ENCODE measurements at places on chromosomes 12 and 14. TPM values are rescaled to one million over a fixed set of nuclear protein-coding genes. Genes with fewer than 3 reads are reported as not detected.

Gene SDR9C7
- total RNA-seq, result not detected

Gene GZMH
- 35.7 TPM for total RNA-seq

Gene SLC16A7
- 40.0 TPM for total RNA-seq

Gene FSCB
- total RNA-seq, result not detected

Gene PTGER2
- total RNA-seq, result 67.9 TPM

Gene TMTC2
- 3.0 TPM for total RNA-seq

DNA sequence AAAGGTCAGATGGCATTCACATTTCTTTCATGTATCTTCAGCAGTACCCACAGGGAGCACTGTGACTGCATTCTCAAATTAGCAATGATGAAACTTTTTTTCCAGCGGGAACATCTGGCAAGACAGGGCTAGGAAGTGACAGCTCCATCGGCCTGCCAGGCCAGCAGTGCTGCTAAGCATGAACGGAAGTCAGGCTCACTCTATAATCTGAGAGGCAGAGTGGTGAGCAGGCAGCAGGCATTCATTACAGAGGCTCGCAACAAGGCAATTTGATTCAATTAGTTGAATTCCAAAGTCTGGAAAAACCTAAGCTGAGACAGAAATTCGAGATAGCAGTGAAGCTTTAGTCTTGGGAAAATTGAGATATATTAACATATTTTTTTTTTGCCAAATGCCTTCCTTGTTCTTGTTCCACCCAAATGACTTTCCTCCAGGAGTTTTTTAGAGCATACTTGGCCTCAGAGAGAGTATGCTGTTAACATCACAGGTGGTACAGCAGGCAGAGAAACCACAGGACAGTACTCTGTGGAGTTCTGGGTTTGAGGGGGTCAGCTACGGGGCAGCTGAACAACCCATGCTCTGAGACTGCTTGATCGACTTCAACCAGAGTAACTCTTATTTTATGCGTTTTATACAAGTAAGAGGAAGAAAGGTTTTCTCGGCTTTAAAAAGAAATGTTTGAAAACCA, 414.9 kb downstream of the APAF1 start:
- H3K4me1 ChIP-seq, result no peaks in the 10 kb centered on the region
- no peak for DNase-seq
- no peaks in the 10 kb centered on the region for H3K27me3 ChIP-seq
- no peak overlapping the region for H3K4me3 ChIP-seq
- H3K36me3 ChIP-seq, result no peaks in the 10 kb centered on the region
- no peak overlapping the region for H3K27ac ChIP-seq

- no peak overlapping the region for H3K4me3 ChIP-seq
- H3K27ac ChIP-seq, result no peak overlapping the region
- peaks cover 15% of the 10 kb centered on the region for H3K4me1 ChIP-seq
- no peak for DNase-seq
Measured at GRCh38 chr14:38127784-38128183, 79.9 kb upstream of the SSTR1 start.

- no peaks in the 10 kb centered on the region for H3K27me3 ChIP-seq
- no peak for DNase-seq
- H3K4me1 ChIP-seq, result no peaks in the 10 kb centered on the region
Measured at GRCh38 chr14:62289471-62289870, 527.3 kb downstream of the SNAPC1 start.

- peaks cover 29% of the 10 kb centered on the region for H3K4me1 ChIP-seq
- no peak for DNase-seq
- no peak overlapping the region for H3K4me3 ChIP-seq
- H3K27me3 ChIP-seq, result no peaks in the 10 kb centered on the region
- peaks cover 32% of the 10 kb centered on the region for H3K36me3 ChIP-seq
Measured at GRCh38 chr12:75503866-75504265, 7.5 kb downstream of the KRR1 start.

GRCh38 chr14:28765169-28765830, 1.3 kb upstream of the FOXG1 start:
- peaks cover 4% of the 10 kb centered on the region for H3K4me1 ChIP-seq
- peaks cover 2% of the 10 kb centered on the region for H3K36me3 ChIP-seq
- DNase-seq, result no peak
- peak overlapping the region; percentile 44 for H3K27ac ChIP-seq
- peaks cover 52% of the 10 kb centered on the region for H3K27me3 ChIP-seq

GRCh38 chr12:57278465-57279381, 27.7 kb upstream of the STAC3 start:
- no peak for DNase-seq
- no peaks in the 10 kb centered on the region for H3K27me3 ChIP-seq
- peaks cover 15% of the 10 kb centered on the region for H3K4me1 ChIP-seq
- peaks cover 40% of the 10 kb centered on the region for H3K36me3 ChIP-seq
- no peak overlapping the region for H3K4me3 ChIP-seq

- H3K4me1 ChIP-seq, result peaks cover 29% of the 10 kb centered on the region
- H3K4me3 ChIP-seq, result no peak overlapping the region
- H3K36me3 ChIP-seq, result no peaks in the 10 kb centered on the region
Measured at GRCh38 chr12:3990501-3991280, 117.5 kb upstream of the PARP11 start.

DNA sequence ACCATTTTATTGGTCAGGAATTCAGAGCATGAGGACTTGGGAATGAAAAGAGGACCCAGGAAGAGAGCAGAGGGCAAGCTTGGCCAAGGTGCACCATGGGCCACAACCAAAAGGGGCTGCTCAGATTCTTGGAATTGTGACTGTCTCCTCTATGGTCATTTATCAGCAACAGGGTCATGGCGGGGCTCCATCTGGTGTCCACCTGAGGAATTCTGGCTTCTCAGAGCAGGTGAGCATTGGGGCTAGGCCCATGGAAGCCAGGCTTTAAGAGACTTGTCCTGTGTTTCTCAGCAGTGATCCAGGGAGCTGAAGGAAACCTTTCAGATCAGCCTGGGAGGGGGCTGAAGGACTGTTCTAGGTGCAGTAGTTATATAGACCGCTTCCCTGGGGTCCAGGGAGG, 2.6 kb upstream of the RIN3 start:
- H3K27me3 ChIP-seq, result peaks cover 34% of the 10 kb centered on the region
- no peak for DNase-seq
- H3K4me3 ChIP-seq, result no peak overlapping the region
- peaks cover 19% of the 10 kb centered on the region for H3K4me1 ChIP-seq
- no peak overlapping the region for H3K27ac ChIP-seq

DNA sequence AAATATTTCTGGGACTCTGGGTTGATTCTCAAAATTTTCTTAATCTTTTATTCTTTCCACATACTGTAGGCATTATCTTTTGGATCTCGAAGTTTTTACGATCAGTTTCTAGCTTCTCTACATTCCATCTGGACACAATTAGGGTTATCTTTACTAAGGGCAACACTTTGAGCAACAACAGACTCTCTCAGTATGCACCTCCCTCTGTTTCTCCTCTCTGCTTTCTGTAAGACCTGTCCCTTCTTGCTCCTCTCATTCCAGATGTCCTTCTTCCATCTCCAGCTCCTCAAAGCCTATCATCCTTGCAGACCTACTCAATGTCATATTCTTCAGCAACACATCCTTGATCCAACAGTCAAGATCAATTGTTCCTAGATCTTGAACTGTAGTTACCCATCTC, 457.0 kb downstream of the SLC6A15 start:
- H3K36me3 ChIP-seq, result no peaks in the 10 kb centered on the region
- H3K27ac ChIP-seq, result no peak overlapping the region
- H3K4me1 ChIP-seq, result no peaks in the 10 kb centered on the region

GRCh38 chr14:51328064-51328771, 88.2 kb downstream of the TMX1 start:
- H3K4me1 ChIP-seq, result peaks cover 10% of the 10 kb centered on the region
- H3K36me3 ChIP-seq, result no peaks in the 10 kb centered on the region
- DNase-seq, result peak; percentile 1
- H3K27me3 ChIP-seq, result peaks cover 16% of the 10 kb centered on the region
- no peak overlapping the region for H3K27ac ChIP-seq
- H3K4me3 ChIP-seq, result no peak overlapping the region

GRCh38 chr12:15982921-15983320, 71.8 kb downstream of the DERA start:
- no peak overlapping the region for H3K4me3 ChIP-seq
- H3K27ac ChIP-seq, result no peak overlapping the region
- peaks cover 6% of the 10 kb centered on the region for H3K36me3 ChIP-seq
- H3K4me1 ChIP-seq, result peaks cover 13% of the 10 kb centered on the region
- no peaks in the 10 kb centered on the region for H3K27me3 ChIP-seq

GRCh38 chr12:122721057-122721545, 4.5 kb upstream of the HCAR3 start:
- H3K27ac ChIP-seq, result peak overlapping the region; percentile 86
- H3K27me3 ChIP-seq, result no peaks in the 10 kb centered on the region
- H3K36me3 ChIP-seq, result peaks cover 16% of the 10 kb centered on the region

GRCh38 chr12:29782285-29782870, 1.4 kb downstream of the TMTC1 start:
- peaks cover 29% of the 10 kb centered on the region for H3K27me3 ChIP-seq
- DNase-seq, result no peak
- H3K4me3 ChIP-seq, result peak overlapping the region; percentile 37

DNA sequence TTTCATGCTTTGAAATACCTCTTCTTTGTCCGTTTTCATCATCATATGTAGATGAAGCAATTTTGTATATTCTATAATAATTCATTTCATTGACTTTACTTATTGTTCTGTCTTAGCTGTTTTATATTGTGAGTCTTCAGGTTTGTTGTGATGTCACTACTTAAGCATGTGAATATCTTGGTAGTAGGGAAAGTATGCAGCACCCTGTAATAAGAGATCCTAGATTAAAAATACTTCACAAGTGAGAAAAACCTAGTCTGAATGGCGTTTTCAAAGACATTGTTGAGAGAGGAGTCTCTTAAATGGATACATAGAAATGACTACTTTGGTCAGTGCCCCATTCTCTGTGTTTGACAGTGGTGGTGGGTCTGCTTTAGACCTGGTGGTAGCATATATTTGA, 61.4 kb downstream of the SLC16A7 start:
- peaks cover 3% of the 10 kb centered on the region for H3K36me3 ChIP-seq
- no peak overlapping the region for H3K4me3 ChIP-seq
- no peak for DNase-seq

GRCh38 chr14:50417853-50418252, 21.2 kb upstream of the CDKL1 start:
- H3K27me3 ChIP-seq, result no peaks in the 10 kb centered on the region
- peaks cover 12% of the 10 kb centered on the region for H3K4me1 ChIP-seq
- no peak overlapping the region for H3K27ac ChIP-seq
- H3K4me3 ChIP-seq, result no peak overlapping the region

DNA sequence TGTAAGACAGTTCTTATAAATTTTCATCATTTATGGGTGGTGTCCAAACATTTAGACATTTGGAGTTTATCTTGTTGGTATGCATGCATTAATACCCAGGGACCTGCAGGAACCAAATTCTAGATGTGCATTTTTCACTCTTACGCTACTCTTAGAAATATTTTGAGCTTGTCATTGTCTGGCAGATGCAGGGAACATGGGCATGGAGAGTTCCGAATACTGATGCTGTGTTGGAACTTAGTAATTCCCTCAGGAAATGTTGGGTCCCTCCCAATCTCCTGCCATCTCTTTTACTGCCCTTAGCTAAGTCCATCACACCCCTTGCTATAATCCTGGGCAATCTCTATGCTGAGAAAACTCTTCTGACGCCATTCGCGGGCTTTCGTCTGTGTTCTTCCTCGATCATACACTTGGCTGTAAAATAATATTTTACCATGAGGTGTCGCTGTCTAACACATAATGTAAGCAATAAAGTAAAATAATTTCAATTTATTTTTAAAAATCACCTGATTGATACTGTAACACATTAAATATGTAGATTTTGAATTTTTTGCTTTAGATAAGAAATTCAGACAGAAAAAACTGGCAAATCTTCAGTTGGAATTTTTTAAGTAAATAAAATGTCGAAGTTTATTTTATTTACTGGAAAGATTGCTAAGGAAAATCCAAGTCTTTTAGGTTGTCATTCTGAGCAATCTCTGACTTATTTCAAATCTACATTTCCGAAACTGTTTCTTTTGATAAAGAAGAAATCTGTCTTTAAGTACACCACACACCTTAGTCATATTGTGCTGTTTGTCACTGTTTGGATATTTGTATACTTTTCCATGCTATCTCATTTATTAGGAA, 304.1 kb upstream of the SSTR1 start:
- no peaks in the 10 kb centered on the region for H3K4me1 ChIP-seq
- peaks cover 9% of the 10 kb centered on the region for H3K27me3 ChIP-seq
- no peak for DNase-seq
- no peak overlapping the region for H3K27ac ChIP-seq
- no peaks in the 10 kb centered on the region for H3K36me3 ChIP-seq
- H3K4me3 ChIP-seq, result no peak overlapping the region

DNA sequence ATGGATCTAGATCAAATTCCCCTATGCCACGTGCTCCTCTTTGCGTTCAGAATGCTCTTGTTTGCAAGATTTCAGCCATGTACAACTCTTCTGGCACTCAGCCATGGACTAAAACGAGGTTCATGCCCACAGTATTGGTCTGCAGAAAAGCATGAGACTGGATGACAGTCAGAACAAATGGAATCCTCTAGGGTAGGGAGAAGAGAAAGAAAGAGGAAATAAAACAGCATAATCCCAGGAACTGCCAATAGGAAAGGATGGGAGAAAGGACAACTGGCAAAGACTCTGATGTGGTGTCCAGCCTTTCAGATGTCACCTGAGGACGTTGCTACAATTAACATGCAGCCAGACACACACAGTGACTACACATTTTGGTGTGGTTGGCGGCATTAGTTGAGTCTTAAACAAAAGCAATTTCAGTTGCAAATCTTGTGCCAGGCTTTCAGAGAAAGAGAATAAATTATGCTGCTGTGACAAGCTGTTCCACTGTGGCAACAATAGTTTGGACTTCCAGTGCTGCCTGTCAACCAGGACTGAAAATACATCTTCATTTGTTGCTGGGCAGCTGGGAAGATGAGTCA, 338.0 kb downstream of the RGS6 start:
- H3K4me3 ChIP-seq, result no peak overlapping the region
- no peaks in the 10 kb centered on the region for H3K36me3 ChIP-seq
- H3K27ac ChIP-seq, result no peak overlapping the region
- H3K27me3 ChIP-seq, result peaks cover 2% of the 10 kb centered on the region

- no peak overlapping the region for H3K4me3 ChIP-seq
- H3K27me3 ChIP-seq, result no peaks in the 10 kb centered on the region
- no peak for DNase-seq
Measured at GRCh38 chr12:11886339-11886738, 184.4 kb upstream of the BCL2L14 start.

DNA sequence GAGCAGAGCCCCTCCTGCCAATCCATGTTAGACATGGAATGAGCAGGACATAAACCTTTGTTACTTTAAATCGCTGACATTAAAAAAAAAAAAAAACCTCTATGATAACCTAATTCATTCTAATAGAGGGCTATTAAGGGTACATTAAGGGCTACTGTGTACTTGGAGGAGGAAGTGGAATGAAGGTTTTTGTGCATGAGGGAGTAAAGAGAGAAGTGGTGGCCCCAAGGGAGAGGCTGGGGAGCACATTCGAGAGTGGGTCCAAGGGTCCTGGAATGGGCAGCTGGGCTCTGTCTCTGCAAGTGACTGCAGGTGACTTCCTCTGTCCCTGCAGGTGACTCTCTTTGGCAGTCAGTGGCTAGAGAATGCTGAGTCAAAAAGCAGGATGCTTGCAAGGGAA, 32.1 kb upstream of the PTGDR start:
- H3K27me3 ChIP-seq, result peaks cover 8% of the 10 kb centered on the region
- H3K4me1 ChIP-seq, result no peaks in the 10 kb centered on the region
- no peaks in the 10 kb centered on the region for H3K36me3 ChIP-seq
- DNase-seq, result no peak
- no peak overlapping the region for H3K27ac ChIP-seq
